ENCODE measurements at places on chromosomes 11 and 22.
A peak's percentile ranks its signal among the peaks of the same experiment; 100 is the strongest.

GRCh38 chr11:87726506-87726905 lies 448.7 kb downstream of the RAB38 start:
- ATAC-seq = no peak

GRCh38 chr11:9594267-9595046 lies 21.0 kb downstream of the WEE1 start:
- ATAC-seq = no peak

DNA sequence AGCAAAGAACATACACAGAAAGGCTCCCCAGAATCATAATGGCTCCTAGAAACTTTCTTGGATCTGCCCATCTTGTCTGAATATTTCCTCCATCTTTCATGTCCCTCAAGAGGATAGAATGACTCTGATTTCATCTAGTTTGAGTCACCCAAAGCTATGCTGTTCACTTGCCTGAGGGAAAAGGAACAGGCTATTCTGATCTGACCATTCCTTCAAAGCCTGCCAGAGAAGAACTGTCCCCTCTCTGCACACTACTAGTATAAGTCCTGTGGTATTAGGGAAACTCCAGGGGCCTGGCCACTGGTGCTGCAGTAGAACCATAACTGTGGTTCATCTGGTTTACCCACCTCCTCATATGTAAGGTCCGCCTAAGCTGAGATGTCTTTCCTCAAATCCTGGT lies 2.4 kb upstream of the PATE1 start:
- ATAC-seq = no peak

DNA sequence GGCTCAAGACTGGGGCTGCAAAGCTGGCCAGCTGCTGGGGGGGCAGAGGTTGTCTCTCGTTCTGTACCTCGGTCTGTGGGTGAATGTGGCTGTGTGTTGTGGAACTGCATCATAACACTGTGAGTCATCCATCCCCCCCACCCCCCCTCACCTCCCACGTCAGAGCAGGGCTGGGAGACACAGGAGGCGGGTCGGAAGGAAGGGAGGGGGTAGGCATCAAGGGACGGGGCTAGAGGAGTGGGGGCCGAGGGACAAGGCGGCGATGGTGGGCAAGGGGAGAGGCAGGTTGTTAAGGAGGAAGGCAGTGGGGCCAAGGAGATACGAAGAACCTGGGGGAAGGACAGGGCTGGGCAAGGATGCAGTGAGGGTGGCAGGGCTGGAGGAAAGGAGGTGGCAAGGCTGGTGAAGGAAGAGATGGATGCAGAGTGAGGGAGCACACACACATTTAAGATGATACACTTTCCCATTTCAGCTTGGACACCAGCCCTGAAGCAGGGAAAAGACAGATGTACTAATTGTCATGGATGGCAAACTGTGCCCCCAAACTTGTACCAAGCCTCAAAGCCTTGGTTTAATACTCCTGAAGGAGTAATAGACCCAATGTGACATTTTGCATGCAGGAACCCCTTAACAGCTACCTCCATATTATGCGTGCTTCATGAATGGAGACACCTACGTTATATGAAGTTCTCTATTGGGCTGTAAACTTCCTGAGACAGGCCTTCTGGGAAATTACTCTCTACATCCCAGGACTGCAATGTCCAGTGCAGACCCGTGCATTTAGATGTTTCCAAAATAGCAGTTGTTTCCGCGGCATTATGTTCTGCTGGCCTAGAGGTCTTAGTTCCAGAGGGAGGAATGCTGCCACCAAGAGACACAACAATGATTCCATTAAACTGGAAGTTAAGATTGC lies at the start of gene YPEL4:
TSS of gene YPEL4 (minus strand) at position 87 of the 913 bp plus-strand sequence. CDS start 2,805 bp downstream, outside the sequence.
- peak; percentile 43 for ATAC-seq

DNA sequence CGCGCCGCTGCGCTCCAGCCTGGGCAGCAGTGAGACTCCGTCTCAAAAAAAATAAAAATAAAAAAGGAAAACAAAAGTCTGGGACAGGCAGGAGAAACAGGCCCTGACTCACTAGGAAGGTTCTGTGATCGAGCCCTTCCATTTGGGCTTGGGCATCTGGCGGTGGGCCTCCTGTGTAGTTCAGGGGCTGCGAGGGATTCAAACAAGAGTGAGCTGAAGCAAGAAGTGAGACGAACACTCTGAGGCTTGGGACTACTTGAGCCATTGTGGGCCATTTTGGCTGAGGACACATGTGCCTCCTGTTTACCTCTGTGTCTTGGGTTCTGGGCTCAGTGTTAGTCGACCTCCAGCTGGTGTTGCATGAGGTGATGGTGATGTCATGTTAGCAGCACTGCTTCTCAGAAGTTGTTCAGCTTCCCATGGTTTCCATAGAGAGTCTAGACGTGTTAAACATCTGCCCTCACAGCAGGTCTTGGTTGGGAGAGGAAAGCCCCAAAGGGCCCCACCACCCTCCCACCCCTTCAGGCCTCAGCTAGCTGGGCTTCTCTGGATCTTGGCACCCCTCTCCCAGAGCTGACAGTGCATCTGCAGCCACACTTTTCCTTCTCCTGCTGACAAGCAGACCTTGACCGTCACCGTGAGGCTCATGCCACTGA lies 57.8 kb downstream of the MED15 start:
- ATAC-seq = no peak

- ATAC-seq = no peak
Observed at GRCh38 chr22:19383292-19383691, 48.2 kb downstream of the HIRA start.
